ENCODE measurements at places on chromosomes 2 and 18. TPM values are rescaled to one million over a fixed set of nuclear protein-coding genes. Genes with fewer than 3 reads are reported as not detected.

ADD2 gene
- 50.5 TPM for total RNA-seq

XIRP2 gene
- 1.9 TPM for total RNA-seq

SLC4A5 gene
- total RNA-seq, result not detected

PNO1 gene
- total RNA-seq, result 64.0 TPM

CCL20 gene
- total RNA-seq, result not detected

CCDC148 gene
- total RNA-seq, result 0.65 TPM

FOXI3 gene
- total RNA-seq, result not detected

EMILIN1 gene
- total RNA-seq, result 0.10 TPM

C2orf66 gene
- 0.26 TPM for total RNA-seq

IL1RN gene
- 0.41 TPM for total RNA-seq
